Pulmonary artery endothelial cell (primary cell): ENCODE measurements at places on chromosomes 4 and X.
A peak's percentile ranks its signal among the peaks of the same experiment; 100 is the strongest.

DNA sequence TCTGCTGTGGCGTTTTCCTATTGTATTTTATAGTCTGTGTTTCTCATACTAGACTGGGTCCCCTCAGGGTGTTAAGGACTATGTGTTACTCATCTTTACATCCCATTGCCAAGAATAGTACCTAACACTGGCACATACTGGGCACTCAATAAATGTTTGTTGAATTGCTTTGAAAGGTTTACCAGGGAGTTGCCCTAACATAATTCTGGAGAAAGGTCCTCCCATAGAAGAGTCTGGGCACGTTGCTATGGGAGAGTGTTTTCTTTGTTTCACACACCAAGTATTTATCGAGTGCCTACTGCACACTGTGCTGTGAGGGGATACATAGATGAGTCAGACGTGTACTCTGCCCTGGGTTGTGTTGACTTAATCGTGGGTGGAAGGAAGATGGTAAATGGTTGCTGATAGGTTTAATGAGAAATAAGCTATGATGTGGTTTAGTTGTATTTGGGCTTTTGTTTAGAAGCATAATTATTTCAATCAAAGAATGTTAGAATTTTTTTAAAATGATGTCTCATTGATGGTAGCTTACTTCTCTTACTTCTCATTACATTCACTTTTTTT lies 42.9 kb downstream of the AFF1 start:
- DNase-seq: peak; percentile 82

DNA sequence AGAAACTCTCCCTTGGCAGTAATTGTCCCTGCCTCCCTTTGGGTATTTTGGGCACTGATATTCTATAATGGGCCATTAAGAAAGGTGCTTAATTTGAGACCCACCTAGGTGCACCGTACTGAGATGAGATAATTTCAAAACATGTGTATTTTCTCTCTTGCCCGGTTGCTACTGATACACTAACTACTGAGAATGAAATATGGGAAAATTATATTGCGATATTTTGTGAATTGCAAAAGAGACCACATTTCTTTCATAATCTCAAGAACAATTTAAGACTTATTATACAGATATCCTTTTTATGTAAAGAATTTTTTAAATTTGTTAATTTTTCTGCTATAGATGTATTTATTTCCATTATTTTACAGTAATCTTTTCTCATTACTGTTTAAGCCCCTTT lies 284.9 kb downstream of the ADGRL3 start:
- DNase-seq: no peak

GRCh38 chrX:39903937-39904336 lies 193.8 kb downstream of the BCOR start:
- no peak for DNase-seq

- DNase-seq: no peak
These were observed 9.6 kb downstream of the LRPAP1 start for GRCh38 chr4:3522651-3523050.

DNA sequence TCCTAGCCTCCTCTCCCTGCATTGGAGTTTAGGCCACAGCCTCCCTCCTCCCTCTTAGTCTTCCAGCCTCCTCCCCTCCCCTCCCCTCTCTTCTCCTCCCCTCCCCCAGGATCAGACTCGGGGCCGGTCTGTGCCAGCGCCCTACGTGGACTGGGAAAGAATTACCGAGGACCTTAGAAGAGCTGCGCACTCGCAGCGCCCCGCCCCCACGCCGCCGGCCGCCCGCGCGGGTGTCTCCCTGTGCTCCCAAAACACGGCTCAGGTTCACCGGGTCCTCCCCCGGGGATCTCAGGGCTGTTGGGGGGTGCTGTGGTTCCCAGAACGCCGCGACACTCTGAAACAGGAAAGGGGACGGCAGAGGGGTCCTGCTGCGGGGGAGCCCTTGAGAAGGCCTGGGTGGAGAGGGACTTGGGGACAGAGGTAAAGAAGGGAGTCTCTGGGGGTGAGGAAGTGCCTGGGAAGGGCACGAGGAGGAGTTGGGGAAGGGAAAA lies 122.3 kb upstream of the TBL1X start:
- peak; percentile 36 for DNase-seq

DNA sequence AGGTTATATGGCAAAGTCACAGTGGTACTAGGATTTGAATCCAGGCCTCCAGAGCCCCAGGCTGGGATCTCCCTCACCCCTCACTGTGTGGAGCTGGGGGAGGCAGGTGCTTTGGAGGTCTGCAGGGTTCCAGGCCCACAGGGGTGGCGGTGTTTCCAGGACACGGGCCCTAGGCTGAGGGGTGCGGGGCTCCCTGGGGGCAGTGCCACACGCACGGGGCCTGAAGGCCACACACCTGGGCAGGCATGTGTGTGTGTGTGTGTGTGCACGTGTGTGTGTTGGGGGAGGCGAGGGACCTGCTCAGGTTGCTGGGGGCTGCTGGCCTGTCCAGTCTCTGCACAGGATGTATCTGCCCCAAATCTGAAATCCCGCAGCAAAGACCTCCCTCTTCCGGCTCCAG lies 18.8 kb downstream of the SH3TC1 start:
- no peak for DNase-seq

DNA sequence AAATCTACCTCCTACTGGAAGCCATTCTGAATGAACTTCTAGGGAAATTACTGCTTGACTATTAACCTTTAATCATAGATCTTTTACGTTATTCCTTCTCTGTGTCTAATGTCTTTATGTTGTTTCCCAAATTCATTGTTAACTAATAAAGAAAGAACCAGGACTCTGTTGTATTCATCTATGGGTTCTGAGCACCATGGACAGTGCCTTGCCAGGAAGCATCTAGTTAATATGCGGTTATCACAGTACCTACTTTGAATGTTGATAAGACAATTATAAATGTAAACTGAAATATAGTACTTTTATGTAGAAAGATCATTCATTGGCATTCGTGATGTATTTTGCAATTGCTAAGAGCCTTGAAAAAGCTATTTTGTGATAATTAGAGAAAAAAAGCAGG lies 23.8 kb downstream of the NWD2 start:
- DNase-seq: no peak

GRCh38 chrX:68686097-68686977 lies 38.9 kb downstream of the STARD8 start:
- DNase-seq: no peak

GRCh38 chr4:31918891-31919290 lies 1198.7 kb downstream of the PCDH7 start:
- no peak for DNase-seq

DNA sequence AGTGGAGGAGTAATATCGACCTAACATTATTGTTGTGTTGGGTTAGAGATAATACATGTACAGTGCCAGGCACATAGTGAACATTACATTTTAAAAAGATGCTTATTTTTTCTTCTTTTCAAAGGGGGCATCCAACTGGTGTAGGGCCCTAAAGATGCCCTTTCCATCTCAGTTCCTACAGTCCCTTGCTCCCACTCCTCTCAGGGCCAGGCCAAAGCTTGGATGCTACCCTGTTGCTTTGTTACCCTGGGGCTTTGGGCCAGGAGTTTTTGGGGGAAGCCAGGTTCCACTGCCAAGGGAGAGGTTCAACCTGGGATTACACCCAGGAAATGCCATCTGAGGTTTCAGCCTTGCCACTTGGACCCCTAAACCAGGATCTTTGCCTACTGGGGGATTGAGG lies 918 bp downstream of the IGSF1 start:
- no peak for DNase-seq

DNA sequence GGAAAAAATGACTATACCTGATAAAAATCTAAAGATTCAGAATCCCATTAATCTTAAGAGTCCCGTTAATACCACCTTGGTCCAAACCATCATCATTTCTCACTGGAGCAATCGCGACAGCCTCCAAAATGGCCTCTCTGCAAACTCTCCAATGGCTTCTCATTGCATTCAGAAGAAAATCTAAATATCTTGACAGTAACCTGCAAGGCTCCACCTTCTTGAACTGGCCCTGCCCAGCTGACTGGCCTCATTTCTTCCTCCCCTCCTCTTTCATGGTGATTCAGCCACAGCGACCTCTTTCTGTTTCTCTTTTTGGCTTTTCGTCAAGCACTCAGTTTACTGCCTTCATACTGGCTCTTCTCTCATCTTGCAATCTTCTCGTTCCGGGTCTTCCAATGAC lies 56.2 kb upstream of the GPRIN3 start:
- DNase-seq: no peak

- DNase-seq: no peak
These were observed 1500.8 kb upstream of the IGFBP7 start for GRCh38 chr4:58611012-58611411.

- peak; percentile 19 for DNase-seq
These were observed 30.5 kb upstream of the TCEAL4 start for GRCh38 chrX:103554687-103555424.

- no peak for DNase-seq
These were observed 53.3 kb downstream of the NBDY start for GRCh38 chrX:56782352-56782751.

DNA sequence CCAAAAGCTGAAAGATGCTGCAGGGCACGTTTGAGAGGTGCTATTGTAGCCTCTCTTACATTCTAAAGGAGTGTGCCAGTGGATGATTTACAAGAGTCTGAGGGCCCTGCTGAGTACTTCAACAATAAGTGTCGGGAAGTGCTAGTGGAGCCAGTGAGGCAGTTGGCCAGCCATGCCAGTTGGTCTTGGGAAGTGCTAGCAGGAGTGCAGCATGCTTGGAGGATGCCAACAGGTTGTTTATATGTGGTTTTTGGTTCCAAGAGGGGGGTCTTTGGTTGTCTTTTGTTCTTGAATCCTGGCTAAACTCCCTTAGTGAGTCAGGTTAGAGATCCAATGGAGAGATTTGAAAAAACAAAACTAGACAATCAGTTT lies 335.3 kb downstream of the PABPC4L start:
- DNase-seq: no peak

GRCh38 chr4:1938027-1938426 lies 66.8 kb downstream of the NSD2 start:
- no peak for DNase-seq

GRCh38 chr4:188976644-188977115 lies 837.4 kb downstream of the TRIML1 start:
- no peak for DNase-seq

GRCh38 chr4:40238008-40238699 lies 41.3 kb downstream of the RHOH start:
- no peak for DNase-seq

- DNase-seq: no peak
These were observed 1068.8 kb downstream of the ARAP2 start for GRCh38 chr4:35175487-35175886.

GRCh38 chr4:30719454-30720020 lies 632 bp upstream of the PCDH7 start:
- no peak for DNase-seq

DNA sequence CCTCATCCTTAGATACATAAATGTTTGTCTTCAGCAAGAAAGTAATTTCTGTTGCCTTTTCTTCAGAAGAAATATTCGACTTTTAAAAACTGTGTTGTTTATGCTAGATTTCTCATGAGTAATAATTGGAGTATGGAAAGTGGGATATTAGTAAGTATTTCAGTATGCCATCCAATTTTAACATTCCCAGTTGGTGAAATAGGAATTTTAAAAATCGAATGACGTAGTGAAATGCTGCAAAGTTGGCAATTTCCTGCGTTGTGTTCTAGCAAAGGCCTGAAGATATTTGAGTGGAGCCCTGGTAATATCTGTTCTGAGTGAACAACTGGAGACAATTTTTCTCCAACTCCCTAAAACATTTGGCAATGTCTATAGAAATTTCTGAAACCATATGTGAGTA lies 190.1 kb downstream of the ZNF330 start:
- no peak for DNase-seq
